ENCODE measurements at places on chromosomes 5 and 9.

GRCh38 chr5:180739271-180739670, 587 bp downstream of the OR2Y1 start:
- no peak for DNase-seq

GRCh38 chr5:53874409-53874808, 314.0 kb downstream of the NDUFS4 start:
- no peak for DNase-seq

GRCh38 chr9:122051351-122052321, 41.5 kb downstream of the TTLL11 start:
- no peak for DNase-seq

DNA sequence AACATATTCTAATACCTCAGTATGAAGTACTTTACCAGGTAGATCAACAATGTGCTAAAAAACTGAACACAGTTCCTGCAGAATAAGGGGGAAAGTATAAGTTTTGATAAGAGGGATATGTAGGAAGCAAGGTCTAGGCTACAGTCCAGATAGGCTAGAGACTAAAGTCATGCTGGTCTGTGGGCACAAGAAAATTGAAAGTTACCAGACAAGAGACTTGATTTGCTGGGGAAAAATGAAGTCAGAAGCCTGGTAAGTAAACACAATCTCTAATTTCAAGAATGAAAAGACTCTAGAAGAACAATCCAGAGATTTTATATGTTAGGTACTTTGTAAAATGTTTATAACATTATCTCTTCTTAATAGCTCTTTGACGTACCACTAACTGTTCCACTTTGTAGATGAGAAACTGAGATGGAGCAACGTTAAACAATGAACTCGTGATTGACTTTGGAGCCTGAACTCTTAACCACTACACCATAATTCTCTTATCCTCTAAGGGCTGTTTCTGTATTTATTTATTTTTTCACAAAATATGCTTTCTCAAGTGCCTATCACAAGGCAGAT, 19.5 kb downstream of the ADAMTS6 start:
- no peak for DNase-seq

- no peak for DNase-seq
Measured at GRCh38 chr5:113292462-113292861, 142.3 kb downstream of the TSSK1B start.

DNA sequence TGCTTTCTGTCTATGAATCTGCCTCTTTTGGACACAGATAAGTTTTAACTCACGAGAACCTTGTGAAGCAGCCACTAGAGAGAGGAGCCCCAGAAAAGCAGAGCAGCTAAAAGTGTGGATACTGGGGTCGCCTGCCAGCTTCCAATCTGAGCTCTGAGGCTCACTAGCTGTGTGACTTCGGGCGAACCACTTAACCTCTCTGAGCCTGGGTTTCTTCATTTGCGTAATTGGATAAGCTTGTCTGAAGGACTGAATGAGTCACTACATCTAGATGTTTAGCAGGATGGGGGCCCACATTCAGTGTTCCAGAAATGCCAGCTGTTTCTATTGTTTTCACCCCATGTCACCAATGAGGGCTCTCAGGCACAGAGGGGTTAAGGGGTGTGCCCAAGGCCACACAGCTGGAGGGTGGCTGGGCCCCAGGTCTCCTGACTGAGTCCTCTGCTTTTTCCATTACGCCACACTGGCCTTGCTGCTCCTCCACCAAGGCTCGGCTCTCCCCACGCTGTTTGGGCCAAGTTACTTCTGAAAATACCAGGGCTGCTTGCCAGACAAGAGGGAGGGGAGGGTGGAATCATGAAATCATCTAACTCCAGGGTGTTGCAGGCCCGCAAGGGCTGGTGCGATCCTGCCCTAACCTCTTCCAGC, 36.2 kb downstream of the SH3PXD2B start:
- peak; percentile 98 for DNase-seq

DNA sequence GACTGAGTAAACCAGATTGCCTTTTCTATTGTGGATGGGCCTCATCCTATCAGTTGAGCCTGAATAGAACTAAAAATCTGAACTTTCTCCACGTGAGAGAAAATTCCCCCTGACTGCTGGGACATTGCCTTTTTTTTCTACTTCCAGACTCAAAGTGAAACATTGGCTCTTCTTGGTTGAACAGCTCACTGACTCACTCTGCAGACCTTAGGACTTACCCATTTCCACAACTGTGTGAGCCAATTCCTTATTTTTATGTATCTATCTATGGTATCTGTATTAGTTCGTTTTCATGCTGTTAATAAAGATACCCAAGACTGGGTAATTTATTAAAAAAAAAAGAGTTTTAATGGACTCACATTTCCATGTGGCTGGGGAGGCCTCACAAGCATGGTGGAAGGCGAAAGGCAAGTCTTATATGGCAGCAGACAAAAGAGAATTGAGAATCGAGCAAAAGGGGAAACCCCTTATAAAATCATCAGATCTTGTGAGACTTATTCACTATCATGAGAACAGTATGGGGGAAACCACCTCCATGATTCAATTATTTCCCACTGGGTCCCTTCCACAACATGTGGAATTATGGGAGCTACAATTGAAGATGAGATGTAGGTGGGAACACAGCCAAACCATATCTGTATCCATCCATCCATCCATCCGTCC, 306.7 kb upstream of the SLC24A2 start:
- no peak for DNase-seq

- DNase-seq: no peak
Measured at GRCh38 chr5:93421987-93422401, 159.0 kb downstream of the NR2F1-AS1 start.

DNA sequence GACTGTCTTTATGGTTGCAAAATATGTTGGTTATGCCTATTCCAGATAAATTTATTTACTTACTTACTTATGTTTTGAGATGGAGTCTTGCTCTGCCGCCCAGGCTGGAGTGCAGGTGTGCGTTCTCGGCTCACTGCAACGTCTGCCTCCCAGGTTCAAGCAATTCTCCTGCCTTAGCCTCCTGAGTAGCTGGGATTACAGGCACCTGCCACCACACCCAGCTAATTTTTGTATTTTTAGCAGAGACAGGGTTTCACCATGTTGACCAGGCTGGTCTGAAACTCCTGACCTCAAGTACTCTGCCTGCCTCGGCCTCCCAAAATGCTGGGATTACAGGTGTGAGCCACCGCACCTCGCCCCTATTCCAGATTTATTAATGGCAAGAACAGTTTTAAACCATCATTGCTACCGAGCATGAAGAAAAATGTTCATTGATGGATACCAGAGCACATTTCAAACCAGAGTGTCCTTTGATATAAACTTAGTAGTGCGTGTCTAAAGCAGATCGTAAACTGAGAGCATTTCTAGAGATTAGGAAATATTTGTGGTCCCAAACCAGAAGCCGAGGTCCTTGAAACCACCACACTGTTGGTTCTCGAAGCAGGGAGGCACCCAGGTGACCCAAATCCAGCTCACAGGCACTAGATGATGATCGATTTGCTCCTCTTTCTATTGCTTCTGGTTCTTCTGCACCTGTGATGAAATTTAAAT, 85.2 kb downstream of the GRAMD2B start:
- no peak for DNase-seq

DNA sequence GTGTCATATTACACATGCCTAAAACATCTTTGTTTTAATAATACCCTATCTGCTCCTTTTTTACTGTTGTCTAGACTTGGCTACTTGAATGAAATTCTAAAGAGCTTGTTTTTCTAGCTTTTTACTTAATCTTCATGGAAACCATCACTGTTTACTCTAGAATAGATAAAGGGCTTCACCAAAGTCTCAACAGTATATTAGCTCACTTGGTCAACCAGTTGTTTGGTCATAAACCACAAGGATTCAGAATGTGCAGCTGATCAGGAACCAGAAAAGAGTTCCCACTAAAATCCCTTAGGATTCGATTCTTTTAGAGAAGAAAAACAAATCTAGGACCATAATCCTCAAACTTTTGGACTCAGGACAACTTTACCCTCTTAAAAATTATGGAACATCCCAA, 38.0 kb downstream of the CDO1 start:
- no peak for DNase-seq

DNA sequence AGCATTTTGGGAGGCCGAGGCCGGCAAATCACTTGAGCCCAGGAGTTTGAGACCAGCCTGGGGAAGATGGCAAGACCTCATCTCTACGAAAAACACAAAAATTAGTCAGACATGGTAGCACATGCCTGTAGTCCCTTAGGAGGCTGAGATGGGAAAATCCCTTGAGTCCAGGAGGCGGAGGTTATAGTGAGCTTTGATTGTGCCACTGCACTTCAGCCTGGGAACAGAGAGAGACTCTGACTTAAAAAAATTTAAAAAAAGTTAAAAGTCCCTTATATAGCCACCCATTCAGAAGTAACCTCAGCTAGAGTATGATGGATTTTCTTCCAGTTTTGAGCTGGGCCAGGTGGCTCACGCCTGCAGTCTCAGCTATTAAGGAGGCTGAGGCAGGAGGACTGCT, 72.4 kb downstream of the UGCG start:
- no peak for DNase-seq

GRCh38 chr9:36448017-36448416, 47.9 kb upstream of the RNF38 start:
- no peak for DNase-seq

- DNase-seq: peak; percentile 12
Measured at GRCh38 chr9:113737517-113738271, 138.4 kb upstream of the ZNF618 start.

DNA sequence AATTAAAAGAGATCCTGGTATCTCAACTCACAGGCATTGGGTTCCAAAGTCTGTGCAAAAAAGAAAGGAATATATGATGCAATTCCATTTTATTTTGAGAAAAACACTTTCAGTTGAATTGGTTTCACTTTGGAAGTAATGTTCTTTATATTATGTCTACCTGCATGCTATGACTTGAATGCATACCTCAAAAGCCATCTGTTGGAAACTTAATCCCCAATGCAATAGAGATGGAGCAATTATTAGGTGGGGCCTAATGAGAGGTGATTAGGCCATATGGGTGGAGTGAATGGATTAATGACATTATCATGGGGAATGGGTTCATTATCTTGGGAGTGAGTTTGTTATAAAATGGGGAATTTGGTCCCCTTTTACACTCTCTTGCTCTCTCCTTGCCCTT, 293.3 kb downstream of the CSNK1G3 start:
- no peak for DNase-seq

- DNase-seq: no peak
Measured at GRCh38 chr5:103541114-103541513, 21.5 kb downstream of the NUDT12 start.

DNA sequence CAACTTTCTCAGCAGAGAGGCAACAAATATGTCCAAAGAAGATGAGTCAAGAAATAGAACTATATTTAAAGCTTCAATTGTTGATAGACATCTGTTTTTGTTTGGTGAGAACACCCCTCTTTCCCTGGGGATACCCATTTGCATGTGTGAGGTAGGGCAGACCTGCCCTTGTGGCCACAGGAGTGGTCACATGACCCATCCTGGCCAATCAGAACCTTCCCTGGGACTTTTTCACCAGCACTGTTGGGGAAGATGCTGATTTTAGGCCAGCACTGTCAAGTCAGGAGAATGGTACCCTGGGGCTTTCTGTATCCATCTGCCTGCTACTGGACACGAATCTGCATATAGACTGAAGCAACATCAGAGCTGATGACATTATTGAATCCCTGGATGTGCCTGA, 211.2 kb downstream of the CDK5RAP2 start:
- no peak for DNase-seq

DNA sequence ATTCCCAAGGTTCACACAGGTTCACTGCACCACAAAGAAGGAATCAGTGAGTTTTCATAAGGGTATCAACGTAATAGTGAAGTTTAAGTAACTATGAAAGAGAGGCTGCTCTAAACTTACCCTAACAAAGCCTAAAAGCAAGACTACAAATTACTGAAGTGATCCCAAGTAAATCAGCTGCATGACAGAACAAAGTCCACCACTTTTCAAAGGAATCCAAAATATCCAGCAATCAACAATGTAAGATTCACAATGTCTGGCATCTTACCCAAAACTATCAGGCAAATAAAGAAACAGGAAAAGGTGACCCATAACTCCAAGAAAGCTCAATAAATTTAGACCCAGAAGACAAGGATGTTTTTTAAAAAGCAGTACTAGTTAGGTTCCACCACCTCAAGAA, 70.1 kb downstream of the GNAQ start:
- no peak for DNase-seq

DNA sequence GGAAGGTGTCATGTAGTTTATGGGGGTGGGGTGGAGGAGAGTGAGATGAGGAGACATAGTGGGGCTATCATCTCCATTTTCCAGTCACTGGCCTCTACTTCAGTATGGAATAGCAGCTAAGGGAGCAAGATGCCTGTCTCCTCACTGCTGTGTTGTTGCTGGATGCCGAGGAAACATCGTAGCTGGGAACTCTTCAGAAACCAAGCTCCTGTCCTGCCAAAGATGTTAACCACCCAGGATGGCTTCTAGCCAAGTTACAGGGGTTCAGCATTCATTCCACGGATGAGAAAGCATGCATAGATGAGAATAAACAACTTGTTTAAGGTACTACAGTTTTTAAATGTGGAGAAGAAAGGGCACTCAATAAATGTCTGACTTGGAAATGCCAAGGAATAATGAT, 226.5 kb downstream of the ASTN2 start:
- no peak for DNase-seq

DNA sequence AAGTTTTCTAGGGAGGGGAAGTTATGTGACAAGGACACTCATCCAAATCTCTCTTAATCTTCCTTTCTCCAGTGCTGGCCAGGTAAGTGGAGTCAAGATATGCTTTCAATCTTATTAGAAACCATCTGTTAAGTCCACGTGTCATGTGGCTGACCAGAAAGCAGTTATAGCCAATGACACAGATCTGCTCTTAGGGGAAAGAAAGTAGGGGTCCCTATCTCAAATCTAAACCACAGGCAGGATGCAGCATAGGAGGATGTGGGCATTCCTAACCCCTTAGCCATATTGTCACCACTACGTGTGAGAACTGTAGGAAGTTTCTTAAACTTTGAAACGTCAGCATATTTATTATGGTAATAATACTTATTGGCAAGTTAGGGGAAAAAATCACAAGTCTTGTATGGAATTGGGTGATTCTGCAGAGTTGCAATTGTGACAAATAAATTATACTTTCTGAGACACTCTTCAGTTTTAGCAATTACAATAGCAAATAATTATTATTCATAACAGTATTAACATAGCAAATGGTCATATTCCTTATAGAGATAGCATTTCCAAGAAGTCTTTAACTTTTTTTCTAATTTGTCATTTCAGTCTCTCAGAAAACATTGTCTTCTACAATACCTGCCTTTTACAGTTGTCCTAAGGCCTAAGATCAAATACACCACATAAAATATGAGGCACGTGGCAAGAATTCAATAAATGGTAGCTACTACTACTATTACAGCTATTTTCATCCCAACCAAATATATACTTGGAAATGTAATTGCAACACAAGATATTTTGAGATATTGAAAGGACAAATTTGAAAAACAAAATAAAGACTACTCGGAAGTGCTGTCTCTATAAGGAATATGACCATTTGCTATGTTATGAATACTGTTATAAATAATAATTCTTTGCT, 236.9 kb downstream of the PDE4D start:
- no peak for DNase-seq

GRCh38 chr9:101718192-101718591, 20.3 kb downstream of the GRIN3A start:
- DNase-seq: no peak

All from AG09319 (cell line).